OCI-LY7 (cell line): ENCODE measurements at places on chromosomes 16 and 17. TPM values are rescaled to one million over a fixed set of nuclear protein-coding genes. Genes with fewer than 3 reads are reported as not detected.

GRCh38 chr16:56894331-56894917 is 29.4 kb downstream of the SLC12A3 start:
- no peak for DNase-seq

- DNase-seq = no peak
Observed at GRCh38 chr17:81328978-81329926, 34.1 kb upstream of the SLC38A10 start.

DNA sequence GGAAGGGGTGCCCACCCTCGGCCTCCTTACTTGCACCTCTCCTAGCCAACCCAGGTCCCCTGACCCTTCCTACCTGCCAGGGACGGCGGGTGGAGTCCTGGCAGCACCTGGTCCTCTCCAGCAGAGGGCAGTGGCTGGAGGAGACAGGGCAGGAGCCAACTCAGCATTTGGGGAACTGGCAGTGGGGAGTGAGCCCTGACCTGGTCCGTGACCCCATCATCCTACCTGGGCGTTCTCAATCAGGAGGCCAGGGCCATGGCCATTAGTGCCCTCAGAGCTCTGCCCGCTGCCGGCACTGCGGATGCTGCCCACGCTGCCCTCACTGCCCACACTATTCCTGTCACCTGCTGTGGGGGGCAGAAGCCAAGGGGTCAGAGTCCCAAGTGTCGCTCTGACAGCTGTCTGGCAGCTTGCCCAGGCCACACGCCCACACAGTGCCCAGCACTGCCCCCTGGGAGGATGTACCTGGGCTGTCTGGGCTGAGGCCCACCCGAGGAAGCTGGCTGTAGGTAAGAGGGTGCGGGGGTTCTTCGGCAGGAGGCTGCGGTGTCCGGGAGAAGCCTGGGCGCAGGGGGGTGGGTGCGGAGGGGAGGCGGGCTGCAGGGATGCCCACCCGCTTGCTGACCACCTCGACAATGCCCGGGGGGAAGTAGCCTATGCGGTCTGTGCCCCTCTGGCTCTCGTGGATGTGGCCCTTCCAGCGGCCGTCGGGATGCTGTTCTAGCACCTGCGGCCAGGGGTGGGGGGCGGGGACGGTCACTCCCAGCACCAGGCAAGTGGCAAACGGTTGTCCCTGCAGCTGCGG is 10.8 kb downstream of the CASKIN2 start:
- DNase-seq = peak; percentile 70

GRCh38 chr16:86029131-86029741 is 130.3 kb downstream of the IRF8 start:
- no peak for DNase-seq

GRCh38 chr17:51439395-51440229 is 179.3 kb downstream of the UTP18 start:
- no peak for DNase-seq

GRCh38 chr17:75652934-75653549 is 13.9 kb downstream of the RECQL5 start:
- peak; percentile 75 for DNase-seq

GRCh38 chr17:7475764-7476422 is 3.5 kb downstream of the ZBTB4 start:
- no peak for DNase-seq

DNA sequence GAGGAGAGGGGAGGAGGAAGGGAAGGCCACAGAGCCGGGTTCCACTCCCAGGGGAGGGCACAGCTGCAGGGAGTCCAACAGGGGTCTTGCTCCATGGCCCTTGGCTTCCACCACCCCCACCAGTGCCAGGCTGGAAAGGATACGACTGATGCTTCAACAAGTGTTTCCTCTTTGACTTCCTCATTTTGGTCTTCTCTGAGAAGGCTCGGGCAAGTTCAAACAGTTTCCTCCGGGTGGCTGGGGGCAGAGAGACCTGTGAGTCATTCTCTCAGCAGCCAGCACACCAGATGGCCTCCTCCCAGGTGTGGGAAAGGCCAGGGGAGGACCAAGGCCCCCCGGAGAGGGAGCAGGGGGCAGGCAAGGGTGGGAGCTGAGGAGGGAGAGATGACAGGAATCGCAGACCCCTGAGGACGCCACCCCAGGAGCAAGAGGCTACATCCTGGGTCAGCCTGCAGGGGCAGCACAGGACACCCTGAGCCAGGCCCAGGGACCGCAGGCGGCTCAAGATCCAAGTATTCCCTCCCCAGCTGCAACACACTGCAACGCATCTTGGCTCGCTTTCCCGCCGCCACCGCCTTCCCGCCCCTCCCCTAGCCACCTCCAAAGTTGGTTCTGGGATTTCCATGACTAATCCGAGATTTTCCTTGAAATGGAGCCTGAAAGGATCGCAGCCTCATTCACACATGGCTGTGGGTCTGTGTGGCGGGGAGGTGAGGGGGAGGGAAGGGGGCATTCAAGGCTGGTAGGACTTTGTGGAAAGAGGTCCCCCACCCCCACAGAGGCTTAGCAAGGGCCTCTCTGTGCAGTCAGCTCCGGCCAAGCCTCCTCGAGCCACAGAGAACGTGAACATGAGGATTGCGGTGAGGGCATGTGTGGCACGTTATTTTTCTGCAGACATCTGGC is 18.4 kb upstream of the MRPS23 start:
- DNase-seq = peak; percentile 85

DNA sequence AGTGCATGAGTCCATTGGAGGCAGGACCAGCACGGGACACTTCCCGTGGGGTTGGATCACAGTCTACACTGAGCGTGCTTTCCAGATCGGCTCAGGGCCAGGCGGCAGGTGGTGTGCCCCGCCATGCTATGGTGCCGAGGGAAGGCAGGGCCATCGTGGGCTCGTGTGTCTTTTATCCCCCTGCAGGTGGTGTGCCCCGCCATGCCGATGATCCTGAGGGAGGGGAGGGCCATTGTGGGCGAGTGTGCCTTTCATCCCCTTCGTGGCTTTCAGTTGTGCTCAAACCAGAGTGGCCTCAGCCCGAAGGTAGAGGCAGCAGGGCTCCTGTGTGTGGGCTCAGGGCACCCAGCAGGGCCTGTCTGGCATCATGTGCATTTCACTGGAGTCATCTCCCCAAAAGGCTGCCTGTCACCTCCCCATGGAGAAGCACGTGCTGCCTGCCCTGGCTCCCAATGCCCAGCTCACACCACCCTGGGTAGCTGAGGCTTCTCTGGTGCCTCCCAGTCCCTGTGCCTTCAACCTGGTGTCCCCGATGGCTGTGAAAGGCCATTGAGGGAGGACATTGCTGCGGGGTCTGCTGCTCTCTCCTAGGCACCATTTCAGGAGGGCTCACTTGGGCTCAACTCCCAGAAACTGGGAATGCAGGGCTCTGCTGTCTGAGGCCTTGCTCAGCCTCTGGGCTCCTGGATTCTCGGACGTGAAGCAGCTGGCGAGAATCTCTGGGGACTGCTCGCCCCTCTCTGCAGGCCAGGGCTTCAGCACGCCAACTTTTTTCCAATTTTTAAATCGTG is 207.6 kb downstream of the NPIPB11 start:
- no peak for DNase-seq

GRCh38 chr16:80122115-80122514 is 418.7 kb upstream of the DYNLRB2 start:
- no peak for DNase-seq

DNA sequence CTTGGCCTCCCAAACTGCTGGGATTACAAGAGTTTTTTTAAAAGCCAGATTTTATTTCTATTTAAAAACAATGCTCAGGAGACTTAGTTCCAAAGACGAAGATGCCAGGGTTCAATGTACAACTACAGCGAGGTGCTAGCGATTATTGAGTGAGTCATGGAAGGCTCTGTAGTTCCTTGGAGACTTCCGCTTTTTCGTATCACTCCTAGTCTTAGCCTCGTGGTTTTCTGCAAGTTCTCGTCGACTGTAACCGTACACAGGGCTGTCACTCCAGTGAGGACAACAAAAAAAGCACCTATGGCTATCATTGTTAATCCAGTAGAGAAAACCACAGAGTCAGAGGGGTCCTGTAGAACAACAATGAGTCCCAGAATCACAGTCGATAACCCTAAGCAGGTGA is 22.7 kb upstream of the ZC3H7A start:
- DNase-seq = no peak

- no peak for DNase-seq
Observed at GRCh38 chr16:54400261-54400660, 113.7 kb upstream of the IRX3 start.

GRCh38 chr16:20253825-20254224 is 73.5 kb downstream of the GP2 start:
- DNase-seq = no peak

GRCh38 chr17:32621612-32622312 is 135.0 kb downstream of the CDK5R1 start:
- DNase-seq = no peak

DNA sequence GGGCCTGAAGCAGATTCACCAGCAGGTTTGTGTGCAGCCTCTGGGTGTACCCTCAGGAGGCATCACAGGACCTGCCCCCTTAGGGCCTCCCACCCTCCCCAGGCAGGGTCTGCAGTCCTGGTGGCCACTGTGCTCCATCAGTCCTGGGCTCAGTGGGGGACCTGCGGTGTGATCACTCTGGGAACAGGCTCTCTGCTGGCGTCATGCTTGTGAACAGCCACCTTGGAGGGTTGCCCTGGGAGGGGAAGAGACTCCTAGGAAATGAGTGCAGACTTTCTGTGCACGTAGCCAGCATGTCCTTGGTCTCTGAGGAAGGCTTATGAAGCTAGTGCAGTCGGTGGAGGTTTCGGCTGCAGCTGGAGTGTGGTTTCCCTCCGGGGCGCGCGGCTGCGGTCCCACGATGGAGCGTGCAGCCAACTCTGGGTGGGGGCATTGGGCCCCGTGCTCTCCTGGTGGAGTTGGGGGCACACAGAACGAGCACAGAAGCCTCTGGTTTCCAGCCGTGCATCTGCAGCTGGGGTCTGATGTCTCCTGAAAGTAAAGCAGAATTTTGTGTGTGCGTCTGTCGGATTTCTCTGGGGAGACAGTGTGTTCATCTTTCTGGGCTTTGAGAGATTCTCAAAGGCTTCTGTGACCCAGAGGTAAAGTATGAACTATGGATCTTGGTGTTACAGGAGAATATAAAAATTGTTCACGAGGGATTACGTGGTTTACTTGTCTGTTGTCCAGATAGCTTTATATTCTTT is 68.1 kb upstream of the ZNF750 start:
- no peak for DNase-seq

DNA sequence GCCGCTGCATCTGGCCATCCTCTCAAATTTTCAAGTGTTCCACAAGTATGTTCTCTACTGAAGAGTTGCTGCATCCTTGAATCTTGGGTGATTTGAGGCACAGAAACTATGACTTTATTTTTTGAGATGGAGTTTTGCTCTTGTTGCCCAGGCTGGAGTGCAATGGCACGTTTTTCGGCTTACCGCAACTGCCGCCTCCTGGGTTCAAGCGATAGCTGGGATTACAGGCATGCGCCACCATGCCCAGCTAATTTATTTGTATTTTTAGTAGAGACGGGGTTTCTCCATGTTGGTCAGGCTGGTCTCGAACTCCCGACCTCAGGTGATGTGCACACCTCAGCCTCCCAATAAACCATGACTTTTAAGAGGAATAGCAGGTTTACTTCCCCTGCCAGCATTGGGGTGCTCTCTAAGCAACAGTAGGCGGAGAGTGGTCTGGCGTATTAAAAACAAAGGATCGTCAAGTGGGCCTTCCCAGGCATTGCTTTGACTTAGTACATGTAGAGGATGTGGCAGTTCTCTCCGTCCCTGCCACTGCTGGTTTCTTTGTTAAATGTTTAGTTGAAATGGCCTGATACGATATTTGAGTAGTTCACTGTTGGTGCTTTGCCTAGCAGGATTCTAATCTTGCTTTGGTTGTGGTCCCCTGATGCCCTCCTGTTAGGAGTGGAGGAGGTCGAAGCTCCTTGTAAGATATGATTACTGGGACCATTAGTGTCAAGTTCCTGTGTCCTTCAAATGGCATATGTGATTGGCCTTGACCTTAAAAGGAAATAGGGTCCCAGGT is 9.5 kb downstream of the PYCARD start:
- DNase-seq = no peak

DNA sequence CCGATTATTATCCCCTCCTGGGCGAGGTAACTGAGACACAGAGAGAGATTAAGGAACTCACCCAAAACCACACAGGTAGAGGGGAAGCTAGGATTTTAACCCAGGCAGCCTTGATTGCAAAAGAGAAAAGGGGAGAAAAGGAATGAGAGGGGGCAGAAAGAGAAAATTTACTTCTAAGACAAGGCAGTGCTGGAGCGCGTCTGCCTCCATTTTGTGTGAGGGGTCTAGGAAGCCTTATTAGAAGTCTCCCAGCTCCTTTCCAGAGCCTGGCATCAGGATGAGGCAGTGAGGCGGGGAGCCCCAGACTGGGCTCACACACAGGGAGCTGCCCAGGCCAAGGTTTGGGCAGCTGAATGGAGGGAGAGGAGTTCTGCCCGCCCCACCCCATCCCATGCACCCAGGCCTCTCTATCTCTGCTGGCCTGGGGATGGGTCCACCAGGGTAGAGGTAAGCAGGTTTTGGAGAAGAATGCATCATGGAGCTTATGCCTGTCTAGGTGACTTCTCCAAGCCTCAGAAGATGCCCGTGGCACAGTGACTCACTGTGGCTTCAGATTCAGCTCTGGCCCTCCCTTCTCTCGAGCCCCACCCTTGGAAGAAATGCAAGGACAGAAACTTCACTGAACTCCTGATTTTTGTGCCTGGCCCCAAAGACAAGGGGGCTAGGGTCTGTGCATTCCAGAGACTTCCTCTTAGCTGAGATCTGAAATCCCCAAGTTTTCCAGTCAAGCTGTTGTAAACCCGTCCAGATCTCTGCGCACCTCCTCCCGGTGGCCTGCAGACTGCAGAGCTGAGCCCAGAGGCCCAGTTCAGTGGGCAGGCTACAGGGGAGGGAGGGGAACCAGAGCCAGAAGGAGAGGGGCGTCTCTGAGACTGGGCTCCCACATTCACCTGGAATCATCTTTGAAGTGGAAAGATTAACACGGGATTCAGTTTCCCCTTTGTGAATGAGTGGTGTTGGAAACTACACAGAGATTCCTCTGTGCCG is 95.1 kb upstream of the CDH5 start:
- no peak for DNase-seq

- DNase-seq = no peak
Observed at GRCh38 chr16:30741461-30741914, 6.7 kb upstream of the PHKG2 start.

- DNase-seq = no peak
Observed at GRCh38 chr16:57775661-57776469, 26.4 kb downstream of the KIFC3 start.

GRCh38 chr17:19935169-19935568 is 42.5 kb downstream of the AKAP10 start:
- no peak for DNase-seq

- DNase-seq = no peak
Observed at GRCh38 chr16:80573700-80574120, 32.9 kb downstream of the DYNLRB2 start.

GRCh38 chr17:77457572-77458201 is 316.9 kb downstream of the SEC14L1 start:
- no peak for DNase-seq

- no peak for DNase-seq
Observed at GRCh38 chr16:2523801-2524231, 3.6 kb downstream of the AMDHD2 start.

- no peak for DNase-seq
Observed at GRCh38 chr16:23110257-23110899, 38.9 kb downstream of the USP31 start.

Gene TBC1D3K
- not detected in 2 replicates for total RNA-seq

Gene RAB26
- 7.9 and 9.5 TPM in 2 replicates for total RNA-seq

Gene NATD1
- total RNA-seq = 6.0 and 6.8 TPM in 2 replicates

Gene AURKB
- 310 and 323 TPM in 2 replicates for total RNA-seq

Gene HOXB9
- not detected in 2 replicates for total RNA-seq

Gene ARHGAP44
- total RNA-seq = 19.9 and 20.4 TPM in 2 replicates

Gene PLCG2
- 464 and 485 TPM in 2 replicates for total RNA-seq
